ENCODE measurements at places on chromosomes 5 and 9. TPM values are rescaled to one million over a fixed set of nuclear protein-coding genes. Genes with fewer than 3 reads are reported as not detected.
A peak's percentile ranks its signal among the peaks of the same experiment; 100 is the strongest.

DNA sequence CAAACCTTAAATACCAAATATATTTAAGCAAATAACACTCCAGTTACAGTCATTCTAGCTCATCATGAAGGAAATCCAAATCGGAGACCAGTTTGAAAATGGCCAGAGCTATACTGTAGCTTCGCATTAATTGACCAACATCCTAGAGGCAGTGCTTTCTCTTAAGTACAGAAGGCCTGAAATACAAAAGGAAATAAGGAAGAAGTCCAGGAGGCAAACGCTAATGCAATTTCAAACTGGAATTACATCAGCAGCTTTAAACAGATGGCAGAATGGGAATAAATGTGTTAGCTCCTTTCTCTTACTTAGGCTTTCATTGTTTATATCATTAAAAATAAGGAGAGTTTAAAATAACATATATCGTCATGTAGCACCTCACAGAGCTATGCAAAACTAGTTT, 197.0 kb downstream of the SEC61B start:
- no peak for DNase-seq

- DNase-seq, result no peak
Observed at GRCh38 chr5:135120951-135121350, 86.9 kb upstream of the PITX1 start.

DNA sequence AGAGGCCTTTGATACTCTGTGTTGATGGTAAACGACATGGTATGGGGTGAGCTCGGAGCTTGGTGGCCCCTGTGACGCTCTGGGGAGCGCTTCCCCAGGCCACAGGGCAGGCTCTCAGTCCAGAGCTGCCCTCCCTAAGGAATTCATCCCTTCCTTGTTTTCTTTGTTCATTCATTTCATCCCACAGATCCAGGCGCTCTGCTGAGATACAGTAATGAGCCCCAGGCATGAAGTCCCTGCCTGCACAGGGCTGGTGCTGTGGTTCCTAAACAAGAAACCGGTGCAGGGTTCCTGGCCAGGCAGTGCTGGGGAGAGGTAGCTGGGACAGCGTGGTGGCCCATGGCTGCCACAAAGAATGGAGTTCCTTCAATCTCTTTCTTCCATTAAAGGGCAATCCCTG, 14.4 kb downstream of the NEK6 start:
- DNase-seq, result no peak

GRCh38 chr5:109819878-109820277, 130.2 kb downstream of the MAN2A1 start:
- no peak for DNase-seq

DNA sequence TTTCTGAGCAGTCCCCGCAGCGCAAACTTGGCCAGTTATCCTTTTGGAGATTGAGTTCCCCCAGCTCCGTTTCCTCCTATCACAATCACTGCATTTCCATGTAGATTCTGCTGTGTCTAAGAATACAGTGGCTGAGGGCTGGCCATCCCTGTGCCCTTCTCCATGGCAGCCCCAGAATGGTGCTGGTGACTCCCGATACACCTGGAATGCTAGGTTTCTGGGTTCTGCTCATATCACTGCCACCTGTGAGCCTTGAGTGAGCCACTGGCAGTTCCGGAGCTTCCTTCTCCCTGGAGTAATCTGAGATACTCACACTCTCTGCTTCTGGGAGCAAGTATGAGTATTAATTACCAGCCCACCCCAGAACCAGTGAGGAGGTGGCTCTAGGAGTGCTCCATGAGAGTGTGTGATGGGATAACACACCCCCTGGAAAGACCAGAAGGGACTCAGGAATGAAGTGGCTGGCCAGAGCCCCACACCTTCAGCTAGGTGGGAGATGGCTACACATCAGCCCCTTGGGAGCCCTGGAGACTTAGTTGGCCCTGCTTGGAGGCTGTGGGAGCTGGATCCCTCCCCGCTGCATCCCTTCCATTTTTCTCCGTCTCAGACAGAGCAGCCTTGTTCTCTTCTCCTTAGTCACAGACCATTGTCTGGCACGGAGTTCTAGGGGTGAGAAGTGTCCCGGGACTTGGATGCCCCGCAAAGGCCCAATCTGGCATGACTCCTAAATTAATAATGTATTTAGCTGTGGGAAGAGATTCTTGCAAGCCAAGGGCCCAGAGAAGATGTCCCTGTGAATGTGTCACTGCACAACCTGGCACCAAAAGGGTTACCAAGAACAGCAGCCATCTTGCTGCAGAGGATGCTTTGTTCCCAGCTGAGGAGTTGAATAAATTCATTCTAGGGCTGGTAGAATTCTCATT, 4.9 kb downstream of the PCDHGC5 start:
- DNase-seq, result no peak

DNA sequence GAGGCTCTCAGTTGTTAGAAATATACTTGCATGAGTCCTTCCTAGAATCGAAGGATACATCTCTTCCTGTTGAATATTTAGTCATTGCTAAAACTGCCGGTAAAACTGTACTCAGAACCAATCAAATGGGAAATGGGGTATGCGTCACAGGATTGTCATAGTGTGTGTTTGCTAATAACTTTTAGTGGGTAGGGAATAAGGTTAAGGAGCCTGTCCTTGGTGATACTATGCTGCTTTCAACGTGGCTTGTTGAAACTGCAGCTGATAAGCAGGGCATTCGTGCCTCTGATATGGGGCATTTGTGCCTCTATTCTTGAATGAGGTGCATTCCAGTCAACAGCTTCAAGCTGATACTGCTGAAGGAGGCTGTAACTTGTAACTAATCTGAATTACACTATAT, 26.6 kb downstream of the HABP4 start:
- no peak for DNase-seq

DNA sequence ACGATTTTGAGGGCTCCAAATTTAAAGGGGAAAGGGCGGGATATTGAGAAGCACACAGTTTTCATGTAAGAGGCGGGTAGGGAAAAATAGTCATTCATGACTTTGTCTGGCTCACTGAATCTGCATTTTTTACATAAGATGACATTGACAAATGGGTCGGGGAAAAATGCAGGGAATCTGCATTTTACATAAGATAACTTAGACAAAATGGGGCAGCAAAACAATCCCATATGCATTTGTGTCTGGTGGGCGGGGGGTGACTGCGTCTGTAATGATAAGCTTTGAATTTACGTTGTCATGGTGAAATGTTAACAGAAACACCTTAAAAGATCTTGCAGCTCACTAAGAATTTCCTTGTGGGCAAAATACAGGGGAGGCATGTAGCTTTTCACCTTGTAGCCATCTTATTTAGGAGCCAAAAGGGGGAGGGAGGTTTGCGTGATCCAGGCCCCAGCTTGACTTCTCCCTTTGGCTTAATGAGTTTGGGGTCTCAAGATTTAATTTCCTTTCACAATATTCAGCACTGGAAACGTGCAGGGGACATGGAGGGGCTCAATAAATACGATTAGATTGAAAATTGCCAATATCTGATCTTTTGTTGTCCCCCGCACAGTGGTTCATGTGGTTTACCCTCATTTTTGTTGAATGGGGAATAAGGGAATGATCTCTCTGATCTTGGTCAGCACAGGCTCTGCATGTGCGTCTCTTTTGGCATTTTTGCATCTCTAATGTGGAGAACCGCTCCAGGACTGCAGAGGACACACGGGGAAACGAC, 41.1 kb upstream of the GADD45G start:
- DNase-seq, result no peak

GRCh38 chr5:151751091-151751490, 7.3 kb downstream of the ATOX1 start:
- DNase-seq, result no peak

- DNase-seq, result no peak
Observed at GRCh38 chr5:170584450-170585058, 80.7 kb downstream of the KCNIP1 start.

DNA sequence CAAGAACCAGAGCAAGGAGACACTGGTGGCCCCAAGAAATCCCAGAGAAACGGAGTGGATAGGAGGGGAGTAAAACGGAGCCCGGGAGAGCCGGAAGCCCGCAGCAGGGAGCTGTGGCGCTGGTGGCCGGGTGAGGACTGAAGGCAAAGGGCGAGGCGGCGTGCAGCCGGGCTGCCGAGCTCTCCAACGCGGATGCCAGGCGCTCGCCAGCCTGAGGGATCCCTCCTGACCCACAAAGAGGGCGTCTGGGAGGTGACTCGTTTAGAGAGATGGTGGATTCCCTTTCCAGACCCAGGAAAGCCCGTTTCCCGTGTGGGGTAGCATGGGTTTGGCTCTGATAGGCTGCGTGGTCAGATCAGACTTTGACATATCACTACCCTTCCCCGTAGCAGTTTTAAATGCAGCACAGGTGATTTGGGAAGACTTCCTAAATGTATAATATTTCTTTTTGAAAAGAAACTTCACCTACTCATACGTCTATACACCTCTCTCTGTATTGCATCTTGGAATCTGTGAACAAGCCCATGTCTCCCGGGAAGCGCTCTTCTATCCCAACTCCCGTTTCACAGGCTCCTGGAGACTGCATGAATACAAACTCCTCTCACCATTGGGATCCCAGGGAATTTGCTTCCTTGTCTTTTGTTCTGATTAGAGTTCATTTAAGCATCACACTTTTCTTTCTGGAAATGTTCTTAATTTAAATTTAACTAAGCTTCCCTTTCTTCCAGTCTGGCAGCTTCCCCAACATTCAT, 158.1 kb downstream of the C9orf152 start:
- peak; percentile 26 for DNase-seq

DNA sequence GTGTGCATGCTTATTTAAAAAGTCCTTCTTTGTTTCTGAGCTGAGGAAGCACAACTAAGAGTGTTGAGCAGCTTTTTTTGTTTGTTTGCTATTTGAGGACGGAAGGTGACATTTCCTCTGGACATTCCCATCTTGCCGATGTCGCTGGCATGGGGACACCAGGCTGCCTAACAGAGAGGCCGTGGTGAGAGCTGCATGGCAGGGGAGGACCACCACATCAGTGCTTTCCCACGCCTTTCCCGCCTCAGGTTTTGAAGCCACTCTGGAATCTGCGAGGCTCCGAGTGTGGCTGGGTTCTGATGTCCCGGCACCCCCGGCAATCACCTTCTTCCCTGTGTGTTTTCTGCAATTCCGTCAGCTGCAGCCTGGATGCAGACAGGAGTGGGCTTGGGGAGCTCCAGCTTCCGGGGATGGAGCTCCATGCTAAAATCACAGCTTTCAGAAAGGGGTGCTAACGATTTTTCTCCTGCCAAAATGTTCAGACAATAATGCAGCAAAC, 259.8 kb upstream of the IRX4 start:
- no peak for DNase-seq

DNA sequence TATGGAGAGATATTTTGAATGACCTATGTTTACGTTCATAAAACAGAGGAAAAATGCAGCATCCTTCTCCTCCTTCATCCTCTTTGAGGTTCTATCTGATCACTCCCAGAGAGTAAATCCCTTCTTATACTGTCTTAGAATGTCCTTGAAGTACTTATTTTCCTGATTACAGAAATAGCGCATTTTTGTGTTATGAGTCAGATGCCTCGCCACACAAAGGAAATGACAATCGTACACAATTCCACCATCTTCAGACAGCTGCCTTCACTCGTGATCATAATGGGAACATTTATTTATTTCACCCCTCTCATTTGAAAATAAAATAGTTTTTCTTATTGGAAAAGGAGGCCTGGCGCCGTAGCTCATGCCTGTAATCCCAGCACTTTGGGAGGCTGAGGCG, 2.4 kb upstream of the GLT6D1 start:
- DNase-seq, result no peak

DNA sequence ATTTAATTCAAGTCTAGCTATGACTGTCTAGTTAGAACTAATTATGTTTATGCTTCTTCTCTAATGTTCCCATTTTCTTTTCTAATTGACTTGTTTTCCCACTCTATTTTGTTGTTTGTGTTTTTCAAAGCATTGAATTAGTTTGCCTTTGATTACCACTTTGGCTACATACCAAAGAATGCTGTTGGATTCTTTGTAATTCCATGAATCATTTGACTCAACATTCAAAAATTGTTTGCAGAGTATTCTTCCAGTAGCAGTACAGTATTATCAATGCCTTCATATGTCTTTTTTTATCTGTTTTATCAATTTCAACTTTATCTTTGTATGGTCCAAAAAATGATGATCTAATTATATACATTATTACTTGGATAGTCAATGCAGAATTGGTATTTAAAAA, 288.7 kb downstream of the RFX3 start:
- no peak for DNase-seq

Gene FSD1L
- total RNA-seq, result 8.1 TPM

Gene LIFR
- 0.12 TPM for total RNA-seq

Gene GHR
- total RNA-seq, result not detected

Gene FAT2
- not detected for total RNA-seq

Gene PCA3
- total RNA-seq, result not detected

Gene C5orf52
- not detected for total RNA-seq

Gene BNIP1
- 15.4 TPM for total RNA-seq

Gene TMEM232
- 0.64 TPM for total RNA-seq

Gene FAM81B
- not detected for total RNA-seq

Data from activated CD4-positive, alpha-beta T cell treated with anti-CD3 and anti-CD28 coated beads, Interleukin-2, amount 10 ng/mL, durations not matched to agents 7 days and 5 days (primary cell).